ENCODE measurements at places on chromosomes 4 and X.

DNA sequence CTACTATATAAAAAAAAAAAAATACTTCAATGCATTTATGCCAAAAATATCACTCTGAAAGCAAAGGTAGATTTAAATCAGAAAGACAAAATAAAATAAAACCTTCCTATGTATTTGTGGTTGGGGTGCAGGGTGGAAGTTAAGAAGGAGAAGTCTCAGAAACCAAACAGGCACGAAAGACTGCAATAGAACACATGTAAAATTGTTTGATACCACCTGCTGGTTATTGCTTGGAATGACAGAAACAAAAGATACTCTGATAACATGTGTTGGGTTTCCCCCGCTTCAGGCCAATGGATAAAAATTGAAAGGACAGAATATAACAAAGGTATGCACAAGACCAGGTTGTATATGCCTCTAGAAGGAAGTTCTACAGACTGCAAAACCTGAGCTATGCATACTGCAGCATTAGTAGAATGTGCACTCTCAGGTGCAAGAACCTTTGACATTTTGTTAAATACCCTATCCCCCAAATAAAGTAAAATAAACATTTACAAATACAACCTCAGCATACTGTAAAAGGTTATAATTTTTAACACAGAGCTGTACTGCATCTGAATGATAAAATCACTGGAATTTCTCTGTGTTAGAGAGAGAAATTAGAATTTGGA is 118.8 kb downstream of the GABRA2 start:
- DNase-seq = no peak

DNA sequence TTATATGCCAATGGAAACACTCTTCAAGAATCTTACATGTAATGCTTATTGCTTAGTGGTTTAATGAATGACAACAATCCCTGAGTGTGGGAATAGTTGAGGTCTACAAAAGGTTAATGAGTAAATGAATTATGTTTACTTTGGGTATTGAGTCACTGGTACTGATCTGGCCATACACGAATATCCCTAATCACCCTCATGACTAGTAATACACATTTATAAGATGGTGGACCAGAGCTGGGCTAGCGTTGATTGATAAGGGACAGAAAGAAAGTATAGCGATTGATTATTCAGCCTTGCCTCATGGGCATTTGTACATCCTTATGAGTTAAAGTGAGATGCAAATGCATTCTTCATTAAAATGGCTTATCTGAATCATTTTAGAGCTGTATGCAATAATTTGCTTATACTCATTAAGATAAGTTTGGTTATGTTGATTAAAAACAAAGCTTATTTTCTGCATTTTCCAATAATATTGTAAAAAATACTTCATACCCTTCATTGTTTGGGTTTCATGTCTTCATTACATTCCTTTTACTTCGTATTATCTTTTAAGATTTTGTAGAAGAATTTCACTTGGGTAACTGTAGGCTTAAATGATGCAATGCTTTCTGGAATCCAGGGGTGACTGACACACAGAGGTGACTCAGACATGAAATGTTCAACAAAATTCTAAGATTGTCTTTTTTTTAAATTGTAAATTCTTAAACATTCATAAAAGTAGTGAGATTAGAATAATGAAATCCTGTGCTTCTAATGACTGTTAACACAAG is 47.4 kb downstream of the FGF2 start:
- peak; percentile 86 for DNase-seq

DNA sequence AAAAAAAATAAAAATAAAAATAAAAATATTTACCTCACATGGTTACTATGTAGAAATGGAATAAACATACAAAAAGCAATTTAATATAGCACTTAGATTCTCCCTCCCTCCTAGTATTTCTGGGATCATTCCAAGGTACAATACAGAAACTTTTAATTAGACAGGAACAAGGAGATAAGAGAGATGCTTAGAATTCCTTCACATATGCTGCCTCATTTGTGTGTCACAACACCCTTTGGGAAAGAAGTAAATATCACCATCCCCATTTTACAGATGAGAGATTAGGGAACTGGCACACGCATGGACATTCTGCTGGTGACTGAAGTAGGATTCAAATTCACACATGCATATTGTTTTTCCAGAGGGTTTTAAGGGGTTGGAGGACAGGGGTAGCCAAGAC is 164.2 kb downstream of the APBB2 start:
- peak; percentile 28 for DNase-seq

GRCh38 chrX:78124307-78124706 is 15.1 kb downstream of the TAF9B start:
- no peak for DNase-seq

- no peak for DNase-seq
Measured at GRCh38 chr4:20895988-20896387, 195.7 kb downstream of the PACRGL start.

GRCh38 chr4:34566091-34566490 is 1678.2 kb downstream of the ARAP2 start:
- DNase-seq = no peak

- DNase-seq = no peak
Measured at GRCh38 chr4:32658019-32658418, 1937.8 kb downstream of the PCDH7 start.

- no peak for DNase-seq
Measured at GRCh38 chrX:115364670-115365069, 75.2 kb downstream of the LUZP4 start.

GRCh38 chrX:106932492-106932923 is 12.3 kb downstream of the CLDN2 start:
- peak; percentile 43 for DNase-seq

- DNase-seq = no peak
Measured at GRCh38 chr4:112312610-112313239, 15.6 kb downstream of the ALPK1 start.

- DNase-seq = no peak
Measured at GRCh38 chrX:108453841-108454240, 14.2 kb downstream of the COL4A5 start.

DNA sequence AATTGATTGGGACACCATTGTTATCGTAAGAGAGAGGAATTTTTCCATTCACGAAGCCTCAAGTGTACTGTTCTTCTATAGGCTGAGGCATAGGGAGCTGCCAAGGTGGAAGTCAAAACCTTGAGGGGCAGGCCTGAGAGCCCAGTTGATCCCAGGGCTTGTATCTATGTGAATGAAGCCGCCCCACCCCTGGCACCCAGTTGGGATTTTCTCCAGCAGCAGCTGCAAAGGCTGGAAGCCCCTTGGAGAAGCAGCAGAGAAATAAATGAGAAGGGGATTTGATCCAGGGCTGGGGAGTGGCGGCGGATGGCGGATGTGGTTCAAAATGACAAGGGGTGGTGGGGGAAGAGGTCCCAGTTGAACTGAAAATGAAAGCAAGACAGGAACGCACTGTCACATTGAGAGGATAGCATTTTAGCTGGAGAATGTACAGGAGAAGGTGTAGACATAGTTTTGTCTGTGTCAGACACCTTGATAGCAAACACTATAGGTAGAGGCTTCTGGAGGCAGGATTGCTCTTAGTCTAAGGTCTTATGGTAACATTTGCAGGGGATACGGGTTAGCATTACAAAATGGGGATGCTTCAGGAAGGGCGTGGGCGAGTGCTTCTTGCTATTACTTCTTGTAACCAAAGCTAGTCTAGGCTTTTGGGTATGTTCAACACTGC is 32.6 kb downstream of the DOCK11 start:
- peak; percentile 9 for DNase-seq

DNA sequence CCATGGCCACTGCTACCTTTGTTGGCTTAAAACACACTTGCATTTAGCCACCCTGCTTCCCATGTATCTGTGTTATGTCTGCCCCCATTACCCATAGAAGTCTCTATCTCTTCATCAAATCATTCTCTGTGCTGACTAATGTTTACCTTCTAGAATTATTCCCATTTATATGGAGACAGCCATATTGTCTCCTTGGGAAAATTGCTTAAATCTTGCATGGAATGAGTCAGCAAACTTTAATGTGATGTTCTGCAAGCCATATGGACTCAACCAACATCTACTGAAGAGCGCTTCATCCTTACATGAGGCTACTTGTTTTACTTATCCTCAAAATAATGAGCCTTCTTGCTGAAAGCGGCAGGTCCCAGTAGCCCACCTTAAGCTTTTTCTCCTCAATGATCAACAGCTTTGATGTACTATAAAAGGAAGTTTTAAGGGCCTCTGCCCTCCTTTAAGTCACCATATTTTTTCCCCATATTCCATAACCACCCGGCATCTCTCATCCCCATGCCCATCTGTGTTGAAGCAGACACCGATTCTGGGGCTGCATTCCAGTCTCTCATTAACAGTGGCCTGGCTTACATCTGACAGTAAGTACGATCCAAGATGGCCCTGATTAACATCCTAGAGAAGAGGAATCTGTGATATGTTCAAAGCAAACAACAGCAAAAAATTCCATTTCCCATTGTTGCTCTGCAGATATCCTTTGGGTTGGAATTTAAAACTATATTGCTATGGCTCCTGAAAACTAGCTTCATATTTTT is 130.4 kb downstream of the ARHGAP6 start:
- peak; percentile 31 for DNase-seq

GRCh38 chr4:102598762-102599374 is 97.7 kb downstream of the NFKB1 start:
- DNase-seq = peak; percentile 39

DNA sequence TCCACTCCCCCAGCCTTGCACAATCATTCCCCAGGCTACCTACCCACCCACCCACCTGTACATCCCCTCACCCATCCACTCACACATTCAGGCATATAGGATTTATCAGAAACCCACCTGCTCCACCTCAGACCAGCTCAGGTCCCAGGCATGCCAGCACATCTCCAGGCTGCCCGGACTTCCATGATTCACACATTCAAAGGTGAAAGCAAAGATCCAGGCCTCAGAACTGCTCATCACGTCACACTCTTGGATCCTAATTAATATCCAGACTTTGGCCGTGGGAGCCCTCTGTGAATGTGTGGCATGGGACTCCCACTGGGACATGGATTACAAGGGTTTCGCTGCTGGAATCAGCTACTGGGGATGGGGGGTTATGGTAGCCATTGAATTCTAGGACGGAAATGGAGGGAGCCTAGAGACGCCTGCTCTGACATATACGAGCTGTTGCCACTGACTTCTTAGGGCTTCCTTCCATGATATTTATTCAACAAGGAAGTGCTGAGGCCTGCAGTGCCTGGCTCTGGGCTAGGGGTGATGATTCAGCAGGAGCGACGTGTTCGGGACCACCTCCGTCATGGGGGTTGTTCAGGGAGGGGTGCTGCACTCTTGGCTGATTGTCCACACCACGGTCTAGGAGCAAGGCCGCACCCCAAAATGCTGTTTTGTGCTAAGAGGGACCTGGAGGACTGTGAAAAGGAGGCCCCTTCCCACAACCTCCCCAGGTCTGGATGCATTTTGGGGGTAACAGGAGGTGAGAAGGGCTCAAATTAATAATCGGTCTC is 56.9 kb upstream of the ADRA2C start:
- DNase-seq = no peak

- no peak for DNase-seq
Measured at GRCh38 chrX:66164470-66164869, 423 bp downstream of the HEPH start.

- DNase-seq = no peak
Measured at GRCh38 chr4:151574968-151575367, 166.0 kb downstream of the FHIP1A start.

- DNase-seq = peak; percentile 86
Measured at GRCh38 chr4:68175562-68176155, 46.0 kb upstream of the TMPRSS11F start.

GRCh38 chrX:13414006-13414647 is 94.3 kb upstream of the ATXN3L start:
- DNase-seq = no peak

- no peak for DNase-seq
Measured at GRCh38 chrX:152070144-152070543, 68.2 kb downstream of the MAGEA10 start.
